ENCODE measurements at places on chromosomes 2 and 18.

GRCh38 chr2:28134262-28134812 is 243.8 kb downstream of the BABAM2 start:
- DNase-seq = no peak

GRCh38 chr2:64157792-64158191 is 13.6 kb upstream of the PELI1 start:
- DNase-seq = peak; percentile 16

DNA sequence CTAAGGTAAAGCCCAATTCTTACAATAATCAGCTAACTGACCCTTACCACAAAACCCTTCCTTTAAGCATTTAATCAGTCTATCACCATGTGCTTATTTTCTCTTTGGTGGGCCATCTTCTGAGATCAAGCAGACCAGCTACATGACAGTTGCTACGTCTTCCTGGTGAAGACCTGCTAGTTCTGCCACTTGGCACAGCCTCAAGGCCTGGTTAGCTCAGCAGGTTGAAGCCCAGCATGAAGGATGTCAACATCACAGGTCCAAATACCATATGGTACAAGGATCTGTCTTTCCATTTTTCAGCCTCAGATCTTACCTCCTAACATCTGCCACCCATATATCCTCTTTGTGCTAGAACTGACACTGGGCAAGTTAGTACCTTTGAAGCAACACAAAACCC is 636.9 kb downstream of the LRP1B start:
- DNase-seq = no peak

DNA sequence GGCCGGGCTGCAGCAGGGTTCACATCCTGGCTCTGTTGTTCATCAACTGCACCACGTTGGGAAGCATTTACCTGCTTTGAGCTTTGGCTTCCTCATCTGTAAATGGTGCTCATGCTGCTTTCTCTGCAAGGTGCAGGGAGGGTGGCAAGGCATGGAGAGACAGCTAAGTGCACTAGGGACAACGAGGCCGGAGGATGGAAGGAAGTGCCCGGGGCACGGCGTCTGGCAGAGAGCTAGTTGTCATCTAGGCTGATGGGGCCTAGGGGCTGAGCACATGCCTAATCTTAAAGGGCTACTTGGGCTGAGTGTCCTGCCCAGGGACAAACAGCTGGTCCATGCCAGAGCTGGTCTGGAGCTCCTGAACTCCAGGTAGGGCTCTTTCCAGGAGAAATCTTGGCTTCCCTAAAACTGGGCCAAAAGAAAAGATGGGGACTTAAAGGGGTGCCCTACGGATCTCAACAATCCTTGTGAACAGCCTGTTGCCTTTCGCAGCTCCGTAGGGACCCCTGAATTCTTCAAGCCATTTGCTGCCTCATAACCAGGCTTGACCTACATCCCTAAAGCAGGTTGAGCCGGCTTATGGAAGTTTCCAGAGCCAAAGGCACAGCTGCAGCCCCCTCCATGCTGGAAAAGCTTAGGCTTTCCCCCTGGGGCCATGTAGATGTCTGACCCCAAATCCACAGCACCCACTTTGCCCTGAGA is 130.8 kb downstream of the SMAD7 start:
- DNase-seq = no peak

Data from kidney epithelial cell (primary cell).